Pons (tissue), 1 donor: ENCODE measurements at places on chromosomes 1 and 21.

DNA sequence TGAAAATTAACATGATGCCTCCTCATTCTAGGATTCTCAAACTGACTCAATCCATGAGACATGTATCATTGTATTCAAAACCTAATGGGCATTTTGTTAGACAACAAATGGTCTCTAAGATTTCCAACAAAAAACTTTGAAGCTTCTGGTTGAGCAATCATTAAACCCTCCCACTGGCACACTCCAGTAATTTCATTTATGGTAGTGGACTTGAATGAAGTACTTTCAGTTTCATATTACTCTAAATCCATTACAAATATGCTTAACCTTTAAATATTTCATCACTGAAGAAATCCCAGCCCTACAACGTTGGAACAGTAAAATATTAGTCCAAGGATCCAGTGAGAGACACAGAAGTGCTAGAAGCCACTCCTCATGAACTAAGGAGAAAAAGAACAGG is 43.5 kb downstream of the GBP6 start:
- DNase-seq, result no peak

DNA sequence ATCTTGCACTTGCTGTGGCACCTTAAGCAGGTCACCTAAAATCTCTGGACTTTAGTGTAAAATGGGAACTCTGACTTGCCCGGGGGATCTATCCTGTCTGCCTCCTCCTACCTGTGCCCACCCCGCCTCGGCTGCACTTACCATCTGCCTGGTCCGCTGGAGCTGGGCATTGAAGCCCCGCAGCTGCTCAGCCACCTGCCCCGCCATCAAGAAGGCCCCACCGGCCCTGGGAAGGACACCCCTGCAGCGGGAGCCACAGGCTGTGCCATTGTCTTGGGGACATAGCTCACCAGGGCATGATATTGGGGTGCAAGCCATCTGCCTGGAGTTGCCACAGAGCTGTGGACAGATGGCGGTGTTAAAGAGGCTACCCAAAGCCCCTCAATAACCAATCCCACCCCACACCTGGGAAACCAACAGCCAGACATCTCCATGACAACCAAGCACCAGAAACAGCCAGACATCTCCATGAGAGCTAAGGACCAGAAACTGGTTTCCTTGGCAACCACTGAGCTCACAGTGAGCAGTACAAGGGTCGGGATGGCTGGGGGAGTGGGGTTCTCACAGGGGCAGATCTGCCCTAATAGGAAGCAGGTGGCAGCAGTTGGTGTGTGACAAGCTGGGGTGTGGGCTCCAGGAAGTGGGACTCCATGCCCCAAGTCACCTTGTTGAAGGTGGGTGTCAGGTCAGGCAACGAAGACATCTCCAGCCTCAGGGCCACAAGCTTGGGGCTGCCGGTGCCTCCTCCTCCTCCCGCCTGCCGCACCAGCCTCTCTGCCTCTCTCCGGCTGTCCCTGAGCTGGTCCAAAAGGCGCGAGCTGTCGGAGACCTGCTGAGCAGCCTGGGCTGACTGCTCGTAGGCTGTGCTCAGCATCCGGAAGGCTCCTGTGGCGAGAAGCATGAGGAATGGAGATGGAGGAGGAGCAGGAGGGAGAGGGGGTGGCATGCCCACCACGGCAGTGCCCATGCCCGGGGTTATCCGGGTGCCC is 29.1 kb downstream of the LAMB3 start:
- DNase-seq, result no peak

DNA sequence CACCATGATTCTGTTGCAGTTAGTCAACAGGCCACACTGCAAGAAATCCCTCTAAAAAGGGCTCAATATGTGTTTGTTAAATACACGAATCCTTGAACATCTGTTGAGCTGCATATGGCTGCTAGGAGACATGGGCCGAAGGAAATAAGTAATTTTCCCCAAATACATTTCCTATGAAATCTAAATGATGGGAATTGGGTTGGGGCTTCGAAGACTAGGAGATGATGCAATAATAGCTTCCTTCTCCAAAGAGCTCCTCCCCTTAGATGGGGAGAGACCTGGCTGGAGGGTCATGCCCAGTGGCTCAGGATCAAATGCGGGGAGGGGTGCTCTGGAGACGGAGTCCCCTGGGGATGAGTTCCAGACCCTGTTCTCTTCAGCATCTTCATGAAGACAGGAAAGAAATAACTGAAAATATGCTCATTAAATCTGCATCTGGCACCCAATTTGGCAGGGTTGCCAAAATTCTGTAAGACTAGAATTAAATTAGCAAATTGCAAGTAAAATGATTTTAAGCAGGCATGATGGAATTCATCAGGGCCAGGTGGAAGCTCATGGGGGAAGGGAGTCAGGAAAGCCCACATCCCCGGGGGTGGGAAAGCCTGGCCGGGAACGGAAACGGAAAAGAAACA is 165.0 kb upstream of the EDN2 start:
- DNase-seq, result no peak

- no peak for DNase-seq
These were observed 591 bp upstream of the KDM1A start for GRCh38 chr1:23018661-23019093.

DNA sequence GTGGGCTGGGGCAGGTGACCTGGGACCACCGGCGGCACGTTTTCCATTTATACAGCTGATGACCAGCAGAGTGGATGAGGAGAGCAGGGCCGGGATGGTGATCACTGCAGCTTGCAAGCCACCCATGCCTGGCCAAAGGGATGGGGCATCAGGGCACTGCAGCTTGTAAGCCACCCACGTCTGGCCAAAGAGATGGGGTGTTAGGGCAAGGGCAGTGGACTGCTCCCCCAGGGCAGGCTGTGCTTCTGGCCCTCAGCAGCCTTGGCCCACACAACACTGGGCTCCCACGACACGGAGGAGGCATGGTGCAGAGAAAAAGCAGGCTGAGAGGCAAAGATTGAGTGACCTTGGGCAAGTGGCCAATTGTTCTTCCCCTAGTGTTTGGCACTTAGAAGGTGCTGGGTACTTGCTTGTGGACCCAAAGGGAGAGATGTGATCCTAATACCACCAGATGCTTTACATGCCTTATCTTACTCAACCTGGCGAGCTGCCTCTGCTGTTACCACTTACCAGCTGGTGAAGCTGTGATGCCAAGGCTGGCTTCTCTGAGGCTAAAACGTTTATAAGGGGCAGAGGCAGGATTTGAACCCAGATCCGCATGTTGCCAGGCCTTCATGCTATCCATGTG is 48.3 kb downstream of the TRIM62 start:
- DNase-seq, result no peak

- DNase-seq, result no peak
These were observed 13.4 kb upstream of the SKI start for GRCh38 chr1:2214541-2215241.

- DNase-seq, result peak; percentile 88
These were observed at the start of gene NCF2 for GRCh38 chr1:183590244-183591191. Gene NCF2 (minus strand): TSS chr1:183590459. CDS start chr1:183590329, 130 bp downstream.

- DNase-seq, result no peak
These were observed 191.2 kb upstream of the SGIP1 start for GRCh38 chr1:66342707-66343106.
